ENCODE measurements at places on chromosomes 6 and 20.

DNA sequence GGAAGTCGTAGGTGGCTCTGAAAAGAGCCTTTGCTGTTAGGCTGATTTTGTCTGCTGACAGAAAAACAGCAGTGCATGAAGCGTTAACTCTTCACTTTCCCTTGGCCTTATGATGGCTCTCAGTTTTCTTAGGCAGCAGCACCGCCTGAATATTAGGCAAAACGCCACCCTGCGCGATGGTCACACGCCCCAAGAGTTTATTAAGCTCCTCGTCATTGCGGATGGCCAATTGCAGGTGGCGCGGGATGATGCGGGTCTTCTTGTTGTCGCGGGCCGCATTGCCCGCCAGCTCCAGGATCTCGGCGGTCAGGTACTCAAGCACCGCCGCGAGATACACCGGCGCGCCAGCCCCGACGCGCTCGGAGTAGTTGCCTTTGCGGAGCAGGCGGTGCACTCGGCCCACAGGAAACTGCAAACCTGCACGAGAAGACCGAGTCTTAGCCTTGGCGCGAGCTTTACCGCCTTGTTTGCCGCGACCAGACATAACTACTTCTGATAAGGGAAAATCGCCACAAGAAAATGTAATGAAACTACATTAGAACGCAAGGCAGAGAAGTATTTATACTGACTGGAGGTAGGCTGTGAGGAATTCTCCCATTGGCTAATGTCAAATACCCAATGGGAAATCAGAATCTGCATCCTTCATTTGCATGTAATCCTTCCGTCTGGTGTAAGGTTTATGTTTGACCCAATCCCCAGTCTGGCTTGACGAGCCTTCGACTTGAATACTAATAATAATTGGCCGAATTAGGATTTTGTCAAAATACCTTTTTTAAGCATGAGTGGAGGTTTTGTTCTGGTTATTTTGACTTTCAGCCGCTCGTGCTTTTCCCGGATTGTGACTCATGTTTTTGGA is 53.9 kb upstream of the HFE start:
- peak; percentile 99 for DNase-seq

- peak; percentile 87 for DNase-seq
Measured at GRCh38 chr6:85135376-85136094, 314.3 kb upstream of the NT5E start.

- no peak for DNase-seq
Measured at GRCh38 chr6:15343490-15344191, 97.8 kb downstream of the JARID2 start.

GRCh38 chr6:43386492-43386891 is 17.0 kb upstream of the ZNF318 start:
- DNase-seq: no peak

- DNase-seq: no peak
Measured at GRCh38 chr6:38755874-38756273, 40.8 kb downstream of the DNAH8 start.

DNA sequence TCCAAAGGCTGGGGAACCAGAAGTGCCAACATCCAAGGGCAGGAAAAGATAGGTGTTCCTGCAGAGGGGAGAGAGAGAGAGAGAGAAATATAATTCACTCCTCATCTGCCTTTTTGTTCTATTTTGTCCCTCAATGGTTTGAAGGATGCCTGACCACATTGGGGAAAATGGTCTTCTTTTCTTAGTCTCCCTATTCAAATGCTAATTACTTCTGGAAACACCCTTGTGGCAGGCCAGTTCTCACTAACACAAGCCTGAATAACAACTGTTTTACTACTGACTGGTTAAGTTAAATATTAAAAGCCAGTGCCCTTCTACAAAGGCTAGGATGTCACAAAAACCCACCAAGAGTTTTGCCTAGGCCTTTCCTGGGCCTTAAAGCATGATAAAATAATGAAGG is 425.4 kb upstream of the HTR1E start:
- DNase-seq: no peak

DNA sequence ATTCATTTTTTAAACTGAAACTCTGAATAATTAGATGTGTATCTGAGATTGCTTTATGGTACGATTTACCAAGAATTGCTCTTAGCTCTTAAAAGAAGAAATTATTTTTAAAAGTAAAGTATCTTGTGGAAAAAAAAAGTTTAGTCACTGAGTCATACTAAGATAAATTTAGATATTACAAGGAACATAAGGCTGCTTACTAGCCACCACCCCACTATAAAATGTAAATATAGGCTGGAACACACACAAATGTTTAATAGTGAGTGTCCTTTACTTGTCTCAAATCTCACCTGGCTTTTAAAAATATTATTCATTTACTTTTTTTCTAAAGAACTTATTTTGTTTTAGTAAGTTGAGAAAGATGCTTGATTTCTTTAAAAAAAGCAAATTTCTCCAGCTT is 17.6 kb downstream of the RFX6 start:
- DNase-seq: no peak

DNA sequence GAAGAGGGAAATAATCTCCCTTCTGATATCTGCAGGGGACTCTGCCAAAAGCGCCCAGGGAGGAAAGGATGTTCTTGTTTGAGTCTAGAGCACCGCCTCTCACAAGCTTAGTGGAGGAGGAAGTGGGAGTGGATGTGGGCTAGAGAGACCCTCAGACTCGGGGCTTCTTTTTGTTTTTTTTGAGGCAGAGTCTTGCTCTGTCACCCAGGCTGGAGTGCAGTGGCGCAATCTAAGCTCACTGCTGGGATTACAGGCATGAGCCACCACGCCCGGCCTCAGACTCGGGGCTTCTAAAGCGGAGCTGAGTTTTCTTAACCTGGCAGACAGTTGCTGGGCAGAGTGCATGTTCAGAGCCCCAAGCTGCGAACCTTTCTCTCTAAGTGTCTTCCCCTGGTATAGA is 310.8 kb downstream of the BMP7 start:
- no peak for DNase-seq

- DNase-seq: no peak
Measured at GRCh38 chr6:132813173-132813856, 1.1 kb upstream of the RPS12 start.

DNA sequence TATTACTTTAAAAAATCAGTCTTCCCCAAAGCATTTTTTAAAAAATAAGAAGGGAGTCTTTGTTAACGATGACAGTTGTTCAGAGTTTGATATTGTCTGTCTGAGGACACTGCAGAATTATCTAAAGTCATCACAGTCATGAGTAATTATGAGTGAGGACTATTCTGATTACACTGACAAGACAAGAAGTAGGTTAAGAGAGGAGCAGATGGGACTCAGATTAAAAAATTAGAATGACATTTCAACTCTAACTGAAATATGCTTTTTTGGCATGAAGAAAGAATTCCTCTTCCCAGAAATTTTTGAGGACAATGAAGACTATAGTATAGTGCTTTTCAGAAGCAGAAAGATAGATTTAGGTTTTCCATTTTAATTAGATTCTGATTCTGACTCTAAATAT is 456.5 kb downstream of the EPHA7 start:
- DNase-seq: no peak

DNA sequence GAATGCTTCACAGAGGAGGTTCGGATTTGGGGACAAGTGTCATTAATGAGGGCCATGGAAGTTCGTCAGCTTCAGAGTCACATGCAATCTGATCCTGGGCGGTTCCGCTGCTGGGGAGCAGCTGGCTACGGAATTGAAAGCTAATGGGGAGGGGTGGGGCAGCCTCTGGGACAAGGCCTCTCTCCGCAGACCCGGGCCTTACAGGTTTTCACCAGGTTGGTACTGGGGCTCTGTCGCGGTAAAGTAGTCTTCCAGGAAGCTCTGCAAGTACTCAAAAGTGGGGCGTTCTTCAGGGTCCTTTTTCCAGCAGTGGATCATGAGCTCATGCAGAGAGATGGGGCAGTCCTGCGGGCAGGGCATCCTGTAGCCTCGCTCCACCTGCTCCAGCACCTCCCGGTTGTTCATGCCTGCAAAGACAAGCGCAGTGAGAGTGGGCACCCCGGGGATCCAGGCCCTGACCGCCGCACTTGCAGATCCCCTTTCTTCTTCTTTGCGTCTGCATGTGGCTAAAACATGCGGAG is 55.9 kb upstream of the TRAF3IP2 start:
- no peak for DNase-seq

DNA sequence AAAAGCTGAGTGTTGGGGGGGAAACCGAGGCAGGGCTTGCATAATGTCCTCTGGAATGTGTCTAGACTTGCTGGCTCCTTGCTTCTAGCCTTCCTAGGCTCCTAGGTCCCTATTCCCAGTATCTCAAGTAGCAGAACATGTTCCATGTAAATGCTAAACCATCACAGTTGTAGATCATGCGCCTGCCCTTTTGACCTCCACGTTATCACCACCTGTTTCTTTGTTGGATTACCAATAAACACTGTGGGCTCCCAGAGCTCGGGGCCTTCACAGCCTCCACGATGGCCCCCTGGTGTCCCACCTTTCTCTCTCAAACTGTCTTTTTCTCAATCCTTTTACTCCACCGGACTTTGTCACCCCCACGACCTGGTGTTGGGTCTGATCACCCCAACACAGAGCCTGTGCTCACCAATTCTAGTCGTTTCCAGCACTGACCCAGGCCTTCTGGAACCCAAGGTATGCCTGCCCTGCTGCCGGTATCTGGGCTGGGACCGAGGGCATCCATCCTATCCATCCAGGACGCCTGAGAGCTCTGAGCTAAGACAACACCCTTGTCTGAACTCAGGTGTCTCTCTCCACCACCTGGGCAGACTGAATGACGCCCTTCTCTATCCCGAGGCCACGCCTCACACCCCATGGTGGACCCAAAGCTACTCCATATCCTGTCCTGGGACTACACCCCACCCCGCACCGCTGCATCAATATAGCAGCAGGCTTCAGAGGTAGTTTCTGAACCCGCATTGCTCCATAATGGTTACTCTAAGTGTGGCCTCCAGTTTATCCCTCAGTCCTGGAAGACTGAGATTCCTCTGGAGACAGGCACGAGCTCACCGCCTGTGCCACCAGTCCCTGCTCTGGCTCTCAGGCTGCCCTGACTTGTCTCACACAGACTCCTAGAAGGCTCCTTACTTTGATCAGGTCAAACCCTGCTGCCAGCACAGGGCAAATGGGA is 9.3 kb upstream of the PRR18 start:
- DNase-seq: no peak

GRCh38 chr6:43436577-43437282 is 9.4 kb downstream of the ABCC10 start:
- peak; percentile 67 for DNase-seq
